ENCODE measurements at places on chromosomes 12 and 14. TPM values are rescaled to one million over a fixed set of nuclear protein-coding genes. Genes with fewer than 3 reads are reported as not detected.
A peak's percentile ranks its signal among the peaks of the same experiment; 100 is the strongest.

C1QL4 gene
- 2.1 TPM for total RNA-seq

ABHD12B gene
- total RNA-seq, result not detected

ESPL1 gene
- total RNA-seq, result 54.6 TPM

GNB3 gene
- total RNA-seq, result 0.21 TPM

LUM gene
- 0.23 TPM for total RNA-seq

AP5M1 gene
- 20.0 TPM for total RNA-seq

DNA sequence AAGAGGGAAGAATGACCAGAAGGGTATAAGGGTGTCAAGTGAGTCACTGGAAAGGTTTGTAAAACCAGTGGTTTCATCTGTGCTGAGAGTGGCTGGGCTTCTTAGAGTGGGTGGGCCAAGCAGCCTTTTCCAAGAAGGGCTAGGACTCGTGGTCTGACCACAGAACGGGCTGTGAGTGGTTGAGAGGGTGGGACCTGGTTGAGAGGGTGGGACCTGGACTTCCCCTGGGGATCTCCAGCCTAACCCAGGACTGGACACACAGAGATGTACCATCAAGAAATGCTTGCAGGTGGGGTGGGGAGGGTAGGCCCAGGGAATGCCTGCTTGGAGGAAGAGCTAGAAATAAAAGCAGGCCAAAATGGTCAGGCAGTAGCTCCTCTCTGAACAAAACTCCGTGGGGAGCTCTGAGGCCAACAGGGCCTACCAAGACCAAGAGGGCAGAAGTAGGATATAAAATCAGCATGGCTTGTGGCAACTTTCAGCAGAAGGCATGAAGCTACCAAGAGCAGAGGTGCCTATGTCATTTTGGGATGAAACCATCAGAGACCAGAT is 140.5 kb downstream of the FOXN3 start:
- no peak for DNase-seq
- H3K27ac ChIP-seq, result no peak overlapping the region
- H3K4me3 ChIP-seq, result no peak overlapping the region
- H3K27me3 ChIP-seq, result no peaks in the 10 kb centered on the region

DNA sequence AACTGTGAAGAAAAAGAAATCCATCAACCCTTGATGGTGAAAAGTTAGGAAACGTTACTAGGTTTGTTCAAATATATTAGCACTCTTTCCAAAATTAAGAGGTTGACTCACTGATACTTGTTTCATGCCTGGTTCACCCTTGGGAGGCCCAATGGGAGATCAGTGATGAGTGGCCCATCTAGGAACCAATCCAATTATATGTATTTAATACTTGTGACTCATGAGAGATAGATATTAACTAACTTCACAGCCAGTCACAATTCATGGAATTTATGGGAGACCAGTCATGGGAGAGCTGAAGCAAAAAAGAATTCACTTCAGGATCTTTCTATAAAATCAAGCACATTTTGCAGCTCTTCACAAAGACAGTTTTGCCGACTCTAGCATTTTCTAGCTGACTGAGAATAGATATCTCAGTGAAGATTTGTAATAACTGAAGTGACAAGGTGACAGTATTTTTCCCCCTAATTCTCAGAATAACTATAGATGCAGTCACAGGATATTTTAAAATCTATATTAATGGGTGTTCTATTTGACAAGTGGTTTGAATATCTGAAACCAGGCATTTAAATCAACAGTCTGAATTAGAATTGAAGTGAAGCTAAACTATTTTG is 230.2 kb downstream of the EPS8 start:
- H3K27ac ChIP-seq, result no peak overlapping the region
- no peak overlapping the region for H3K4me3 ChIP-seq
- H3K27me3 ChIP-seq, result 0 out of 2 replicates have a peak, but pooled peaks cover 2% of the 10 kb centered on the region
- H3K36me3 ChIP-seq, result no peaks in the 10 kb centered on the region
- no peaks in the 10 kb centered on the region for H3K4me1 ChIP-seq

DNA sequence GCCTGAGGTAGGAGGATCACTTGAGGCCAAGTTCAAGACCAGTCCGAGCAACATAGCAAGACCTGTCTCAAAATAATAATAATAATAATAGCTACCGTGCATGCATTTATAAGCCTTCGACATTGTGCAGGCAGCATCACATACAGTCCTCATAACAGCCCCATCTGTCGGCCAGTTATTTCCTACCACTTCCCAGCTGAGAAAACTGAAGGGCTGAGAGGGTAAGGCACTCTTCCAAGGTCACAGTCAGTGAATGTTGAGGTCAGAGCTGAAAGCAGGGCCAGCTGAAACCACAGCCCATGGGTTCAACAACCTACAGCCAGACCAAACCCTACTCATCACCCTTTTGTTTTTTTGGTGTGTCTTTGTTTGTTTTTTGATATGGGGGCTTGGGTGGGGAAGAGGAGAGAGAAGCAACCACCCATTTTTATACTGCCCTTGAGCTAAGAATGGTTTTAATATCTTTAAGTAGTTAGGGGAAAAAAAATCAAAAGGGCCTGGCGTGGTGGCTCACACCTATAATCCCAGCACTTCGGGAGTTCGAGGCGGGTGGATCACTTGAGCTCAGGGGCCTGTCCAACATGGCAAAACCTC is 16.8 kb upstream of the ITPK1 start:
- no peaks in the 10 kb centered on the region for H3K4me1 ChIP-seq
- no peak overlapping the region for H3K4me3 ChIP-seq
- no peak for DNase-seq
- no peaks in the 10 kb centered on the region for H3K27me3 ChIP-seq

DNA sequence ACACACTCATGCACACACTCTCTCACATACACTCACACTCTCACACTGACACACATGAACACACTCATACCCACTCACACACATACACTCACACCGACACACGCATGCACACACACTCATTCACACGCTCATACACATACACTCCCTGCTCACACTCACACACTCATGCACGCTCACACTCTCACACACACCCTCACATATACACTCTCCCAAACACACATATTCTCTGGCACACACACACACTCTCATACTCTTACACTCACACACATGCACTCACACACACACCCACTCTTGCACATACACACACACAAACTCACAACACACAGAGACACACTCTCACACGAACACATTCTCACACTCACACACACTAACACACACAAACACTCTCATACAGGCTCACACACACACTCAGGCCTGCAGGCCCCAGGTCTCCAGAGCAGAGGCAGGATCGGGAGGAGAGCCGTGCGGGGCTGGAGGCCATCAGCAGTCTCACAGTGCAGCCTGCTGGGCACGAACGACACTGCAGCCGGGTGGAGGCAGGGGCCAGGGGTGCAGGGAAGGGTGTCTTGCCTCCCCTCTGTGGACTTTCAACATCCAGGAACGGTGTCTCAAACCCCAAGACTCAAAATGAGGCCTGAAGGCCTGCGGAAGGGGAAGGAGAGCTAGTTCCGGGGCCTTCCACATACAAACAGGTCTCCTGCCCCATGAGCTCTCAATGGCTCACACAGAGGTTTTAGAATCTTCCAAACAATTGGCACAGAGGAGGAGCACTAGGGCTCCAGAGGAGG is 148.7 kb downstream of the ANO2 start:
- H3K27ac ChIP-seq, result no peak overlapping the region
- H3K4me1 ChIP-seq, result no peaks in the 10 kb centered on the region
- H3K4me3 ChIP-seq, result no peak overlapping the region
- H3K27me3 ChIP-seq, result no peaks in the 10 kb centered on the region
- no peaks in the 10 kb centered on the region for H3K36me3 ChIP-seq
- DNase-seq, result peak; percentile 1

DNA sequence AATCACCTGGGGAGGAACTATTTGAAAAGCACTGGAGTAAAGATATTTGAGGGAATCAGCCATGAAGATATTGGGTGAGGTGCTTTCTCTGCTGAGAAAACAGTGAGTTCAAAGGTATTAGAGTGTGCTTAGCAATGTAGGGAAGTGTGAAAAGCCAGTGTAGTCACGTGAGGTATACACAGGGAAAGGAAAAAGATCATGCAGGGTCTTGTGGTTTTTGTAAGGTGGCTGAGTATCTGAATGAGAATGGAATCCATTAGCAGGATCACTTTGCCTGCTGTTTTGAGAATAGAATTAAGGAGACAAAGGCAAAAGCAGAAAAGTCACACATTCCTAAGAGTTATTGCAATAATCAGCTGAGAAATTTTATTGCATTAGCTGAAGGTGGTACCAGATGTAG is 193.0 kb downstream of the PIK3C2G start:
- no peak overlapping the region for H3K27ac ChIP-seq
- no peaks in the 10 kb centered on the region for H3K36me3 ChIP-seq
- no peaks in the 10 kb centered on the region for H3K27me3 ChIP-seq
- no peak for DNase-seq
- no peak overlapping the region for H3K4me3 ChIP-seq

- H3K4me3 ChIP-seq, result no peak overlapping the region
- peak overlapping the region; percentile 88 for H3K27ac ChIP-seq
- no peaks in the 10 kb centered on the region for H3K27me3 ChIP-seq
- no peak for DNase-seq
Measured at GRCh38 chr14:68248481-68249255, 429.1 kb downstream of the RAD51B start.

DNA sequence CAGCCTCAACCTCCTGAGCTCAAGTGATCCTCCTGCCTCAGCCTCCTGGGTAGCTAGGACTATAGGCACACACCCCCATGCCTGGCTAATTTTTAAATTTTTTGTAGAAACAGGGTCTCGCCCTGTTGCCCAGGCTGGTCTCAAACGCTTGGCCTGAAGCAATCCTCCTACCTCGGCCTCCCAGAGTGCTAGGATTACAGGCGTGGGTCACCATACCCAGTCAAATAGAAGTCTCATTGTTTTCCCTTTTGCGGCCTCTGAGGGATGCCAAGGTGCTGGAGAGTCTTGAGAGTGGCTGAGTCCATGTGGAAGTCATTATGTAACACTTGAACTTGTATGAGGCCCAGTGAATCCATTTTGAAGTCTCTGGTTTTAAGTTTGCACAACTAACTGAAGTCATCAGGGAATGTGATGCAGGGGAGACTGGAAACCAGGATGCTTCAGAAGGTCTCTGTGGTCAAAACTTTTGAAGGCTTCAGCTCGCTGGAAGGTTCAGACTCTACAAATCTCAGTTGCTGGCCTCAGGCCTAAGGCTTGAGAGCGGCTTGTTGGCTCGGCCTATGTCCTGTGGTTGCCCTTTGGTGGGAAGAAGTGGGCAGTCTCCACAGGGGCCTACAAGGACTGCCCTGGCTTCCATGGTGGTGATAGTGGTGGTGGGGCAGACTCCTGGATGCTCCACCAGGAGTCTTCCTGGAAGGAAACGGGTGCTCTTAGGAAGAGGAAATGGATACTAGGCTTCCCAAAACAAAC is 29.2 kb downstream of the GALNT16 start:
- no peak overlapping the region for H3K4me3 ChIP-seq
- no peaks in the 10 kb centered on the region for H3K27me3 ChIP-seq
- DNase-seq, result no peak

DNA sequence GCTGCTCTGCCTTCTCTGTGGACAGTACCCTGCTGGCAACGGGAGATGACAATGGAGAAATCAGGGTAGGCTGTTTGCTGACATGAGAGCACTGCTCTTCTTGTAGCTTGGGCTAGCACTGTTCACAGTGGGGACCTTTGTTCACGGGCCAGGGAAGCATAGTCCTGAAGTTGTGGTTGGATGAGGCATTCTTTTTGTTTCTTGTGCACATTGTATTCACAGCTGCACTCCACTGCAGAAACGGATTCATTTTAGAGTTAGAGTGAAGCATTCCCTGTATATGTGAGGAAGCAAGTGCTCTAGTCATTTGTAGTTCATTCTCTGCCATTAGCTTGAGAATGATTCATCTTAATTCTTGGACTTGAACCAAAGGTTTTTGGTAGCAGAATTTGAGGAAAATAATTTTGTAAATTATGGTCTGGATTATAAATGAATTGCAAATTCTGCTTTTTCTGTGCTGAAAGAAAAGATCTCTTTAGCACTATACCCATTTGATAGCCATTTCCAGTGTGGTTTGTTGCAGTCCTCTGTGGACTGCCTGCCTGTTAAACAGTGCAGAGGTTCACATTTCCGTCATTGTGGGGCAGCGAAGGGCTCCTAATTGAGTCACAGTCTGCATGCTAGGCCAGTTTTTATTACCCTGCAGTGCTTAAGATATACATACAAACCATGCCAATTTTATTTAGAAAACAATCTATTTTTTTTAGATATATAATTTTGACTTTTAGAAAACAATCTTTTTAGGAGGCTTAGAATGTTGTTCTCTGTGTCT is 80.6 kb downstream of the APAF1 start:
- H3K4me1 ChIP-seq, result no peaks in the 10 kb centered on the region
- peaks cover 8% of the 10 kb centered on the region for H3K36me3 ChIP-seq
- H3K27ac ChIP-seq, result no peak overlapping the region
- no peaks in the 10 kb centered on the region for H3K27me3 ChIP-seq

DNA sequence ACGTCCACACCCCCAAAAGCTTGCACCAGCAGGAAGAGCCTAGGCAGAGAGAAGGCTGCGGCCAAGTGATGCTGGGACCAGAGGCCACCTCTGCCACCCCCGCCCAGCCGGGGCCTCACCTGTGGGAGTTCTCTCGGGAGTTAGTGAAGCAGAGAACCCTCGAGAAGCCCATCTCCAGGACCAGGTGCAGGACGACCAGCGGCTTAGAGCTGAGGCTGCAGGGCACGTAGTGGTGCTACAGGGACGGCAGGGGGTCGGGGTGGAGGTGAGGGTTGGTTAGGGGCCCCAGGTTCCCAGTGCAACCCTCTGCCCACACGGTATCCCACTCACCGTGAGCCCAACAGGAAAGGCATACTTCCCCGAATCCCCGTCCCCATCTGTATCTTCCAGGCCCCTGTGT is 3.6 kb downstream of the DDX51 start:
- H3K4me3 ChIP-seq, result no peak overlapping the region
- 0 out of 2 replicates have a peak, but pooled peaks cover 5% of the 10 kb centered on the region for H3K36me3 ChIP-seq
- no peaks in the 10 kb centered on the region for H3K27me3 ChIP-seq

DNA sequence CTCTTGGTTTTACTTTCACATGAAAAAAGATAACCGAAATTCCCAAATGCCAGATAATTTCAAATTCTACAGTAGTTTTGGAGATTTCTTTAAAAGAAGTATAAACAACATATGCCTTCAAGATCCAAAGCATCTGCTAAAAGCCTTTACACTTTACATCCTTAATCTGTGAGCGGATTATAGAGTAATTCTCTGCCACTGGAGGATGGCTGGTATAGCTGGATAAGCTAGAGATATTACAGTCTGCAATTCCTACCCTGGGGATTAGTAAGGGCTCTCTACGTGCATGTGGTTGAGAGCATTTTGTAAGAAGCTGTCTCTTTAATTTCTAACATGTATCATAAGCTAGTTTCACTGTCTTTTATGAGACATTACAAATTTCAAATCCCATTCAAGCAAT is 240.3 kb upstream of the HMGA2 start:
- H3K27me3 ChIP-seq, result no peaks in the 10 kb centered on the region
- DNase-seq, result no peak
- no peaks in the 10 kb centered on the region for H3K4me1 ChIP-seq
- H3K4me3 ChIP-seq, result no peak overlapping the region

- DNase-seq, result no peak
- peaks cover 11% of the 10 kb centered on the region for H3K27me3 ChIP-seq
- no peak overlapping the region for H3K4me3 ChIP-seq
Measured at GRCh38 chr12:108156717-108157116, 27.6 kb downstream of the WSCD2 start.

DNA sequence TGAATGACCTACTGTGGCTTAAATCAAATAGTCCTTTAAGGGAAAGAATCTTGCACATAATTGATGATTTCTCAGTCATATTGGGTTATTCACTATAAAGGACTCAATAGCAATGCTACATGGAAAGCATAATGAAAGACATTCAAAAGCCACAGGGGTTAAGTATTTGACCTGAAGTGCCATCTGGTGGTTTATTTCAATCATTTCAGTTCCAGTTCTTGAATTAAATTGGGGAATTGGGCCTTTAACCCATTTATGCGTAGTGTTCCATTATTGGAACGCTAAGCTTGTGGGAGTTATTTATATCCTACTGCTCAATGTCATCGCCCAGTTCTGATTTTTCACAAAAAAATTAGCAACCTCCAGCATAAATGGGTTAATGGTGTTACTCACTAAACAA is 41.3 kb upstream of the C12orf71 start:
- no peaks in the 10 kb centered on the region for H3K36me3 ChIP-seq
- H3K4me3 ChIP-seq, result no peak overlapping the region
- peaks cover 6% of the 10 kb centered on the region for H3K27me3 ChIP-seq
- H3K27ac ChIP-seq, result no peak overlapping the region
- no peaks in the 10 kb centered on the region for H3K4me1 ChIP-seq

Data from Panc1 (cell line).